ENCODE measurements at places on chromosomes 2 and 18.
A peak's percentile ranks its signal among the peaks of the same experiment; 100 is the strongest.

DNA sequence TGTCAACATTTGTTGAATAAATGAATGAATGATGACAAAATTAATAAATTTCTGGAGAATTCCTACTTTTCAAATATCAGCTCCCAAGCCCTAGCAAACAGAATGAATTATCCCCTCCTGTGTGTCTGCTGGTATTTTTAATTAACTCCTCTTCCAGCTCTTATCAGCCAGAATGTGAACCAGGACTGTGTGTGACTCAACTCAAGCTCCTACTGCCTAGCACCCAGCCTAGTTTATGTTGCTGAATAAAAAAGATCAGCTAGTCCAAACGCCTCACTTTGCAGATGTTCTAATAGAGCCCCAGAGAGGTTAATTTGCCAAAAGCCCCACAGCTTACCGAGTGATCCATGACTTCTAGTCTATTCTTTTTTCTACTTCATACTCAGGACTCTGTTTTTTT is 50.3 kb downstream of the RABL2A start:
- no peak for DNase-seq

GRCh38 chr2:119814216-119814615 is 54.5 kb downstream of the PTPN4 start:
- no peak for DNase-seq

- no peak for DNase-seq
Observed at GRCh38 chr2:106058469-106059137, 135.5 kb downstream of the UXS1 start.

DNA sequence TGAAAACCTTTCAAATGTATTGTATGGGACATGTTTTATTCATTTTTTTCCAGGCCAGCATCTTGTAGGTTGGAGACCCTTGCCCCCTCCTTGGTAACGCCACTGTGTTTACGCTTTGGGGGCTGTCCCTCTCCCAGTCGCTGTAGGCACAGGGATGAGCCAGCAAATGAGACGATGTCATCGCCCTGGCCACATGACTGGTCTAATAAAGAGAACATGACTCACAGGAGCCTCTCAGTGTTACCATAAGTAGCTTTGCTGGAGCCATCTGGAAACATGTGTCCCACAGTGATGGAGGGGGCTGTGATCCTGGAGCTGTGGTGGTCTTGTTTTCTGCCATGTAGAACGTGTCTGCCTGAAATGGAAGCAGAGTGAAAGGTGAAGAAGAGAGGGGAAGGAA is 78.9 kb downstream of the CD8B2 start:
- peak; percentile 69 for DNase-seq

DNA sequence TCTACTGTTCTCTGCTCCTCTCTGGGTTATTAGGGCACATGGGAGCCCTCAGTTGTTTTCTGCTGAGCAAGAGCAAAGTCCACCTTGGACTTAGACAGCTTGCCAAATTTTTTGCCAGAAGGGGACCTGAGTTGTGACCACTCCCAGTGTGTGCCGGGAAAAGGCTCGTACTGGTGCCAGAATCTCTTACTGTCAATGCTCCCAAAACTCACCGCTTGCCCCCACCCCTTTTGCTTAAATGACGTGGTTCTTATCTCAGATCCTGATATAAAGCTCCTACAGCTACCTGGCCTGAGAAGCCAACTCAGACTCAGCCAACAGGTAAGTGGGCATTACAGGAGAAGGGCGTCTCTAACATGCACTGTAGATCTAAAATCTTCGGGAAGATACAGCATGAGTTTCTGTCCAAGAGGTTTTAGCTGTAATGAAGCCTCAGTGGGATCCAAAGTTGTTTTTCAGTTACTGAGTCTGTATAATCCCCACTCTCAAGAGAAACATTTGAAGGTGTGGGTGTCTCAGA is at the start of gene REG1A:
Gene REG1A (plus strand): TSS at position 295 of the 520 bp plus-strand sequence. CDS start 374 bp downstream, outside the sequence.
- DNase-seq = no peak

- no peak for DNase-seq
Observed at GRCh38 chr2:26216587-26216986, 27.8 kb downstream of the HADHA start.

GRCh38 chr2:143026411-143027054 is 102.7 kb upstream of the ARHGAP15 start:
- no peak for DNase-seq

DNA sequence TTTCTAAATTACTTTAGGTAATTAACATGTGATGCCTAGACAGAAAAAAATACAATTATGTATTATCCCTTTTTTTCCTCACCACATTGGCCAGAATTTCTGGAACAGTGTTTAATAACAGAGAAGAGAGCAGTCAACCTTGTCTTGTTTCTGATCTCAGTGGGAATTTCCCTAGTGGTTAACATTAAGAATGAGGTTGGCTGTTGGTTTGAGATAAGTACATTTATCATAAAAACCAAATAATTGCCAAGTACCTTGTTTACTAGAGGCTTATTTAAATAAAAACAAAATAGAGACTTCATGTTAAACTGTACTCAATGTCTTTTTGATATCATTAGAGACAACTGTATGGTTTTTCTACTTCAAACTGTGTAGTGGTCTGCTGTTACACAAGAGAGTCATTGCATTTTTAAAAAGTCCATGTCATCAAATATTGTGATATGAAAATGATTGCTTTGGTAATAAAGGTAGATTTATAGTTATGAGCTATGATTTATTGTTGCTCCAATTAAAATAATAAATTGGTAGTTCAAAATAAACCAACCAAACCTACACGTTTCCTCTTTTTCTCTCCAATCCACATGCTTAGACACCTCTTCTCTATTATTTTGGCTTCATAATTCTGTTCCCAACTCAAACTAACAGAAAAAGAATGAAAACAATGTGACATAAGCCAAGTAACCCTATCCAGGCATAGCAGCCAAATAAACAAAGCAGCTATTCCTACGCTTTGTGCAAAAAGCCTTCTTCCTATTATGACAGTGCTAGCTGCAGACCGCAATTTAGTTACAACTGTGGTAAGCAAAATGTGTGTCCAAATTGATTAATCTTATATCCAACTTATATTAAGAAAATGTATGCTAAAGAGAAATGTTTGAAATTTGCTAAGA is 20.9 kb upstream of the TANK start:
- peak; percentile 57 for DNase-seq

GRCh38 chr2:145855142-145855541 is 1335.2 kb upstream of the ZEB2 start:
- no peak for DNase-seq

DNA sequence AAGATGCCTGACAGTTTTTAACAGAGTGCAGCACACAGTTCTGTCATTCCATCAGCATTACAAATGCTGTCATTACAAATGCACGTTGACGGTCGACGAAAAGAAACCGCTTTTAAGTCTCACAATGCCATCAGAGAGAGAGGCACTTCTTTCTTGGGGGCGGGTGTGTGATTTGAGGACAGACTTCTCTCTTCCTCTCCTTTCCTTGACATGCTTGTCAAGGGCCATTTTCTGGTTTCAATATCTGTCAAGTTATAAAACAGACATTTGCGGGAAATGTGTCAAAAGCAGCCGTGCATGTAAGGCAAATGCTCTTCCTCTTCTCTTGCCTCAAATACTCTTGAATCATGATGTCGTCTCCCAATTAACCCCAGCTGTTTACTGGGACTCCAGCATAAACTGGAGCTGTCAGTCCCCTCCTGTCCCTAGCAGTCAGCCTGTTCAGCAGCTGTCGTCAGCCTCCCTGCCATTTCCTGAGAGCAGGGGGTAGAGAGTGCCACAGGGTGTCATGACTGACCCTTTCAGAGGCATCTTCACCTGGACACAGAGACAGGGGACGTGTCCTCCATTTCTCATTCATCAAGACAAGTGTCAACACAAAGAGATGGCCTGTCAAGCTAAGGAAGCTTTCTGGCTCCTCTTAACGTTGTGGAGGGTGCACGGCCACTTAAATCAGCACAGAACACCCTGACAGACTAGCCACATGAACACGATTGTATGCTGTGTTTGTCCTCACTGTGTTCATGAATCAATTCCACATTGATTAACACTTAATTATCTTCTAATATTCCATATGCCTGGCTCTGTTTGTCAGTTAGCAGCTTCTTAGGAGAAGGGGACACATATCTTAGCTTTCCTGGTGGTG is 305.4 kb upstream of the RAB6C start:
- DNase-seq = peak; percentile 1

DNA sequence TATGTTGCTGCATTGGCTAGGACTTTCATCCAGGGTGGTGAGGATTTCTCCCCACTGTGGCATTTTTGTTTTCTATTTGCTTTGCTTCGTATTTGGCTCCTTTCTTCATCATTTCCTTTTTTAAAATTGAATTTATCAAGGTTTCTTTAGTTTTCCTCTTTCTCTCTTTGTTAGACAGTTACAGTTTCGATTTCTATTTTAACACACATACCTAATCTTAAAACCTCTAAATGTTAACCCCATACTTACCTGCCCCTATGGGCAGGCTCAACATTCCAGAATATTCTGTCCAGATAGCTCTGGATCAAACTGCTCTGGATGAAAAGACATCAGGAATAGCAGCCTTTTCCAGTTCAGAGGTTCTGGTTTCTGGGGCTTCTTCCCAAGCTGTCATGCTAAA is 49.2 kb downstream of the DIPK1C start:
- DNase-seq = no peak

DNA sequence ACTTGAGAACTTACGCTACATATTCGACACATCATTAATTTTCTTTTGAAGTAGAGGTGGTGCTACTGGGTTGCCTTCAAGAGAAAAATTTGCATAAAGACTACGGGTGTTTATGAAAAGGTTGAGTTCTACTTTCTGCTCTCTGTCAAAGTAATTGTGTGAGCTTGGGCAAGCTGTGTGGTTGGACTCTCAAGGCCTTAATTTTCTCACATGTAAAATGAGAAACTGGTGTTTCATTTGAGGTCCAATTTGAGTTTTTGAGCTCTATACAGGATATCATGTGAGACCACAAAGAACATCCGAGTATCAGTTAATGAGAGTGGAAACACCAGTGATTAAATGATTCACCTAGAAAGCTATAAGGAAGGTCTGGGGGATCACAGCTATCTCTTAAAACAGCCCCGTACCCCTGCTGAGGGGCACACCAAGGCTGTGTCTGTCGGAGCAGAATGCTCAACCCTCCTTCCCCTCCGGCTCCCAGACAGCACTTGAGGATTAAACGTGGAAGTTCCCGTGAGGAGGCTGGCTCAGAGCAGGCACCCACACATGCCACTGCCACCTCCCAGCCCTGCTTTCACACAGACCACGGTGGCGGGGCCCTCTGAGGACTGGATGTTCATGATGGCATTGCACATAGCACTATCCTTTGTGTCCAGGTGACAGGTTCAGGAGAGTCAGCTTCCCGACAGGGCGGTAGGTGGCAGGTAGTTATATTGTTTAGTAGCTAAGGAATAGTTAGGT is 191.8 kb downstream of the RNF144A start:
- DNase-seq = no peak

- DNase-seq = no peak
Observed at GRCh38 chr2:186746584-186746983, 52.7 kb downstream of the FAM171B start.

DNA sequence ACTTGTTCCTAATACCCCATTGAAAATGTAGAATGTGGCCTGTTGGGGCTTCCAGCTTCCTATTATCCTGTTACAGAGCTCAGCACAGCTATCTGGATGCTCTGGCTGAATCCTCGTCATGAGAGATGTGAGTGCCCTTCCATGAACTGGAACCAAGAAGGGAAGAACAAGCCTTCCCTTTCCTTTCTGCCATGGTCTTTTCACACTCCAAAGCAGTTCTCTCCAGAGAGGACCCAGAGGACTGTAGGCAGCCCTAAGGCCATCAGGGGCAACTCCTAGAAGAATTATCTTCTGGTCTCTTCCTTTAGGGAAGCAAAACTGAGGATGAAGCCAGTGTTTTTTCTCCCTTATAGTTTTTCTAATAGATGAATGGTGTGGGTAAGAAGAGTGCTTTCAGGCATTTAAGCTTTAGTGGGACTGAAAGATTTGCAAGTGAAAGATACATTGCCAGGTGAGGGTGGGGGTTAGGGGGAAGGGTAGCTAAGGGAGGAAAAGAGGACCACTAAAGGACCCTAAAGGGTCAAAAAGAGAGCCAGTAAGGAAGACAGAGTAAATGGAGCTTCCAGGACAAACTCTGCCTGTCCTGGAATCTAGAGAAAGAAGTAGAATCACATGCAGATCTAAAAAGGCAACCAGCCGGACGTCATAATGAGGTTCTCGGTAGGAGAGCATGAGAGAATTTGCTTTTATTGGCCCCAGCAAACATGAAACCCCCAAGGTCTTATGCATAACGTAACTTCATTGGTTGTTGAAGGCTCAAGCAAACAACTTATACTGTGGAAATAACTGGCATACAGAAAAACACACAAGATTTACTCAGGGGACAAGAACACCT is 12.4 kb upstream of the XPO1 start:
- no peak for DNase-seq

DNA sequence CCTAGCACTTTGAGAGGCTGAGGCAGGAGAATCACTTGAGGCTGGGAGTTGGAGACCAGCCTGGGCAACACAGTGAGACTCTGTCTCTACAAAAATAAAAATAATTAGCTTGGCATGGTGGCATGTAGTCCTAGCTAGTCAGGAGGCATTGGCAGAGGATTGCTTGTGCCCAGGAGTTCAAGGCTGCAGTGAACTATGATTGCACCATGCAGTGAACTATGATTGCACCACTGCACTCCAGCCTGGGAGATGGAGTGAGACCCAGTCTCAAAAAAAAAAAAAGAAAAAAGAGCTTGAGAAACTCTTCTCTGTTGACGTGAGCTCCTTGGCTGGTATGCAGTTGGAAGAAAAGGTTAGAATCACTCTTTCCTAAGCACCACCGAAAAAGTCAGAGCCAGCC is 125.1 kb upstream of the TNP1 start:
- no peak for DNase-seq

- no peak for DNase-seq
Observed at GRCh38 chr2:73970141-73970803, 14.4 kb upstream of the TET3 start.

DNA sequence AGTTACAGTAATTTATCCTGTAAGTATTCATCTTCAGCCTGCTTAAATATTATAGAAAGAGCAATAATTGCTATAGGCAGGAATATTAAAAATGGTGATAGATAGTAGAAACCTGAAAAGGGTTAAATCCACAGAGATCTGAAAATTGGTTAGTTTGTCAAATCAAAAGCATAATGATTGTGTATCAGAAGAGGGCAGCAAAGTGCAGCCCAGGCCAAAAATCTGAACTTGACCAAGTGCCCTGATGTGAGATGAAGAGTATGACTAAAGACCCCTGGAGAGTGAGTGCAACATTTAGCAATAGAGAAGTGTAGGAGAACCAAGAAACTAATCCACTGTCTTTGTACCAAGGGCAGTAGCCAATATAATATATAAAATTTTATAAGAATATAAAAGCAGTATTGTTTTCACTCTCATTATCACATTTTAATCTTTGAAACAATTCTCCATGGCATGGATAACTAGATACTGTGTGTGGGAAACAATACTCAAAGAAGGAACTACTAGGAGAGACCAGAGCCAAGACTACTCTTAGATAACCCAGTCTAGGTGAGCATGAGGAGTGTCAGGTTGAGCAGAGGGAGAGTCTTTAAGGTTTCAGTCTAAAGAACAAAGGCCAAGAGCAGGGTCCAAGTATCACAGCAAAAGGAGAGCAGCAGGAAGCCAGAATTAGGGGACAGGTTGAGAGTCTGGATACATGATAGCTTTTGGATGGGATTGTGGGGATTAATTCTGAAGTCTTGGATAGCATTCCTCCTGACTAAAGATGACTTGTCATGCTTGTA is 148.7 kb downstream of the CALCRL start:
- DNase-seq = peak; percentile 40

GRCh38 chr18:63161761-63162195 is 157.8 kb downstream of the BCL2 start:
- peak; percentile 89 for DNase-seq

Measured in kidney tubule cell (primary cell).